Ovary (tissue), 10 donors: ENCODE measurements at places on chromosomes 12 and 14.
A peak's percentile ranks its signal among the peaks of the same experiment; 100 is the strongest.

- peak; percentile 93 for DNase-seq
These were observed at the start of gene ATN1 for GRCh38 chr12:6927379-6928021. TSS of gene ATN1 (plus strand) at chr12:6927959. CDS start at chr12:6934002, 6,043 bp downstream.

GRCh38 chr12:113845900-113846674, 120.0 kb downstream of the RBM19 start:
- DNase-seq, result no peak

DNA sequence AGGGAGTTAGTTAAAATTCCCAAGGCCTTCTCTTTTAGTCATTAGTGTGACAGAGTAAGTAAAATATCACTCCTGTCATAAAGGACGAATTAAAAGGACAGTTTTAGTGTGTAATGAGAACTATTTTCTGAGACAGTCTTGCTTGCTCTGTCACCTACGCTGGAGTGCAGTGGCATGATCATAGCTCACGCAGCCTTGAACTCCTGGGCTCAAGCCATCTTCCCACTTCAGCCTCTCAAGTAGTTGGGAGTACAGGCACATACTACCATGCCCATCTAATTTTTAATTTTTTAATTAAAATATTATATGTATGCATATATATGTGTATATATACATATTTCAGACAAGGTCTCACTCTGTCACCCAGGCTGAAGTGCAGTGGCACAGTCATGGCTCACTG, 17.2 kb downstream of the KLC1 start:
- DNase-seq, result no peak

DNA sequence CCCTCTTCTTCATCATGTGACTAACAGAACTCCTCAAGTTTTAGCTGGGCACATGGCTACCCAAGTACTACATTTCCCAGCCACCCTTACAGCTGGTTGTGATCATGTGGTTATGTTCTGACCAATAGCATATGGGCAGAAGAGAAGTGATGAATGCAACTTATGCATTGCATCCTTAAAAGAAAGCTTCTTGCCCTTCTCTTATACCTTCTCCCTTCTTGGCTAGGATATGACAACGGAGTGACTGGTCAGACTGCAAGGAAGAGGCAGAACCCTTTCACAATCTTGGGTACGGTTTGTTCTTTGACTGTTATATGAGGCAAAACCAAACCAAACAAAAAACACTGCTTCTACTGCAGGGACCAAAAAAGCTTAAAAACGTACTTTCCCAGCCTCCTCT, 66.5 kb upstream of the MAX start:
- DNase-seq, result no peak

GRCh38 chr14:79728331-79728730, 483.0 kb downstream of the DIO2 start:
- no peak for DNase-seq

DNA sequence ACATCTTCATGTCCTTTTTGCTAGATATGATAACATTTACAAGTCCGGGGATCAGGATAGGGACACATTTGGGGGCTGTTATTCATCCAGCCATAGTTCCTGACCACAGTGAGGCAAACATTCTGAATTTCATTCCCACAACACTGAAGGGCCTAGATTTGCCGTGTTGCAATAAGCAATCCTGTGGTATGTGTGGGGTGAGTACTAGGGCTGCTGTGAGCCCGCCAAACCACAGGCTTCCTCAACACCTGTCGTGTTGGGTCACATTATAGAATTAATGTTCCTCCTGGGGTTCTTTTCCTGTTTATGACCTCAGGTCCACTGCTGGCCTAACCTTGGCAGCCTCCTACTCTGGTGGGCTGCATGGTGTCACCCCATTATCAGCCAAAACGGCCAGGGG, 119.2 kb downstream of the TBC1D30 start:
- DNase-seq, result no peak

DNA sequence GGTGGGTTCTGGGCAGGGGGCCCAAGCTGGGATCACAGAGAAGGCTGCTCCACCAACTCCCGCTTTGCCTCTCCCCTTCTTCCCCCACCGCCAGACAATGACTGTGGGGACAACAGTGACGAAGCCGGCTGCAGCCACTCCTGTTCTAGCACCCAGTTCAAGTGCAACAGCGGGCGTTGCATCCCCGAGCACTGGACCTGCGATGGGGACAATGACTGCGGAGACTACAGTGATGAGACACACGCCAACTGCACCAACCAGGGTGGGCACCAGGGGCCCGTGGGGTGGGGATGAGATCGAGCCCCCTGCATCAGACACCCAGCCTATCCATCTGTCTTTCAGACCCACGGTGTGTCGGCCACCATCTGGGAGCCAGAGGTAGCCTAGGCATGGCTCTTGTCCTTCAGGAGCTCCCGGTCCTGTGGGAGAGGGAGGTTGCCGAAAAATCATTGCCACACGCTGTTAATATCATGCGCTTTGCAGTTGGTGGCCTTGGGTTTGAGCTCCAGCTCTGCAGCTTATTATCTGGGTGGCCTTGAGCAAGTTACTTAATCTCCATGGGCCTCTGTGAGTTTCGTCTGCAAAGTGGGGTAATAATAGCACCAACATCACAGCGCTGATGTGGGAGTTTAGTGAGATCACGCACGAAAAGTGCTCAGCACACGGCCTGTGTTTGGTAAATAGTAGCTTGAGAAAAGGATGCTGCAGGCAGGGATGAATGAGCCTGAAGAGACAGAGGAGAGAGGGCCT, 21.8 kb upstream of the LRP1-AS start:
- peak; percentile 39 for DNase-seq

GRCh38 chr12:6265038-6265405, 45.5 kb upstream of the PLEKHG6 start:
- DNase-seq, result no peak

DNA sequence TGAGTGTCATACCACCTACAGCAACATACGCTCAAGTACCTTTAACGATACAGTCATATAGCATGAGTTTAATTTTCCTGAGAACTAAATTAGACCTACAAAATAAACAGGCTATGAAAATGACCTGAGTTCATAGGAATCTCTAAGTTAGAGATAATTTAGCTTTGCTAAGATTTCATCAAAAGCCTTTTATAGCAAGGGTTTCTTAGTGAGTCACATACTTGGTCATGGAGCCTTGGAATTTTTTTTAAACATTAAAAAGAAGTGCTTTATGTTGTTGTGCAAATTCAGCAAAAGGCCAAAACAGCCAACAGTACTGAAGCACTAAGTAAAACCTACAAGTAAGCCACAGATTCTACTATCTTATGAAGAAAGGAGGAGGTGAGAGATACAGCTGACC, 93.6 kb upstream of the FERMT2 start:
- no peak for DNase-seq

DNA sequence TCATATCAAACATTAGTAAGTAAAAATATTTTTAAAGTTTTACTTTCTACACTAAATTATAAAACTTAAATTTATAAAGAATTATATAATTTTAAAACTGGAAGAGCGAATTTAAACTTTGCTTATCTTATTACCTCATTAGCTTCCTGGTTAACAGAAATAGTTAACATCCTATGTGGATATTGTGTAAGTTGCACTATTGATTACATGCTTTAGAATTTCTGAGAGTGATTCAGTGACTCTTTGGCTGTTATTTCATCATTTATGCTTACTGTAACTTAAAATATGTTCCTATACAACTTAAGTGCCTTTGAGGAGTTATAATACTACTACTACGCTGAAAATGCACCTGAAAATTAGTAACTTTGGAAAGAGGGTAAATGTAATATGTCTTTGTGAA, 101.4 kb downstream of the FOXA1 start:
- DNase-seq, result no peak

DNA sequence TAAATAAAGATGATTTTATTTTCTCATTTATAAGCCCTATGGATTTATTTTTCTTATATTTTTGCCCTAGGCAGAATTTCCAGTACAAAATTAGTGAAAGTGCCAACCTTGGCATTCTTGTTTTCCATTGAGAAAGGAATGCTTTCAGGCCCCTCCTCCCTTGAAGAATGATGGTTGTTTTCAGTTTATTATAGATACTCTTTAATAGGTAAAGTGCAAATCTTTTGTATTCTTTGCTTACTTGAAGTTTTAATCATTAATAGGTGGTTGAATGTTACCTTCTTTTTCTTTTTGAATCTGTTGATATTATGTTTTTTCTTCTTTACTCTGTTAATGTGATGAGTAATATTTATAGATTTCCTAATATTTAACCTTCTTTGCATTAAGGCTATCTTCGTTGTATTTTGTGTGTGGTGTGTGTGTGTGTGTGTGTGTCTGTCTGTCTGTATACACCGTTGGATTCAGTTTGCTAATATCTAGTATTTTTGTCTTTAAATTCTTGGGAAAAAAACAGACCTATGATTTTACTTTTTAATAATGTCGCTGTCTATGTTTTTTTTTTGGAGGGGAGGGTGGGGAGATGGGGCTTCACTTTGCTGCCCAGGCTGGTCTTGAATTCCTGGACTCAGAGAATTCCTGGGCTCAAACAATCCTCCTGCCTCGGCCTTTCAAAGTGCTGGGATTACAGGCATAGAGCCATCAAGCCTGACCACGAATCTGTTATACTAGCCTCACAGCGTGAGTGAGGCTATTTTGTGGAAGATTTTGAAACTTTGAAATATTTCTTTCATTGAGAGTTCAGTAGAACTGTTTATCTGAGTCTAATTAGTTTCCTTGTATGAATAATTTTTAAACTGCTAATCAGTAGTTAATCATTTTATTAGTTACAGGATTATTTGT, 13.5 kb downstream of the SRGAP1 start:
- DNase-seq, result no peak

DNA sequence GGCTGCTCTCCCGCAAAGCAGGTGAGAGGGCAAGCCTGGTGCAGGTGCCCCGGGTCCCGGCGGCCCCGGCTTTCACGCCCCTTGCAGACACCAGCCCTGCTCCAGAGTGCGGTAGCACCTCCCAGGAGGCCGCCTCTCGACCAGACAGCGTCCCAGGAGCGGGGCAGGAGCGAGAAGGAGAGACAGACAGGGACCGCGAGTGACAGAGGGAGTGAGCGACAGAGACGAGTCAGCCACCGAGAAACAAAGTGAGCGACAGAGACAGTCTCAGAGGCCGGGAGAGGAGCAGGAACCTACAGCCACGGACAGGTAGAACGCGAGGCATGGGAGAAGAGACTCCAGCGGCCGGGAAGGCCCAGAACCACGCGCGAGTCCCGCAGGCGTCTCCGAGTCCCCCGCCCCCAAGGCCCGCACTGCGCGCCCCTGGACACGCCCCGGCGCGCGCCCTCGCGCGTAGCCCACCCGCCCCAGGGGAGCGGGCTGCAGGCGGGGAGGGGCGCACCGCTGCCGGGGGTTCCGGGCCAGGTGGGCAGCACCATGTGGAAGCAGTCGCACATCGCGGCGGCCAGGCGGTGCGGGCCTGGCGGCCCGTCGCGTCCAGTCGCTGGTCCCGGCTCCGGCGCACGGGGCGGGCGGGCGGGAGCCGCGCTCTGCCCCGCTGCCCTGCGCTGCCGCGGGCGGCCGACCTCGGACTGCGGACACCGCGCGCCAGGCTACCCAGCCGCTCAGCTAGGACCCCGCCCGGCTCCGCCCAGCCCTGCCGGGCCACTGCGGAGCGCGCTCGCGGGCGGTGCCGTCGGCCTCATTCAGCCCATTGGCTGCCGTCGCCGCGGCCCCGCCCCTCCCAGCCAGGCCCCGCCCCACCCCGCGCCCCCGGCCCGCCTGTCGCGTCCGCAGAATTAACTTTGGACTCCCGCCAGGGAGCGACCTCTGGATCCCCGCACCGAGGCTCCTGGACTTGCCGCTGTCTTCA, at the start of gene AHNAK2:
Gene AHNAK2 (minus strand): TSS at position 694 of the 973 bp plus-strand sequence. CDS start 137 bp downstream, at position 557.
- DNase-seq, result no peak

GRCh38 chr12:131434208-131435125, 276.4 kb upstream of the SFSWAP start:
- DNase-seq, result no peak

DNA sequence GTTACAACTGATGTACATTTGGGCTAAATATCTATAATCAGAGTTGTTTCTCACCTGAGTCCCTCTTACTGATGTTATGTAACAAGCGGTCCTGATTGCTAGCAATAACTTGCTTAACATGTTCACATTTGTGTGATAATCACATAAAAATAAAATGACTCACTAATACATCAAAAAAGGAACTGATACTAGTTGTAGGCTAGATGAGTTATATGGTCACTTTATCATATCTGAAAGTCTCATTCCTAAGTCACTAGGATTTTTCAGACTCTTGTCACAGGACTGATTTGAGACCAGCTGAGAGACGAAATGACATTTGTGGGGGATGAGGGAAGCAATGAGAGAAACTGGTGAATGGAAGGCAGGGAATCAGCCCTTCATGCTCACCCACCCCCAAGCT, 34.3 kb downstream of the NKX2-1 start:
- no peak for DNase-seq

DNA sequence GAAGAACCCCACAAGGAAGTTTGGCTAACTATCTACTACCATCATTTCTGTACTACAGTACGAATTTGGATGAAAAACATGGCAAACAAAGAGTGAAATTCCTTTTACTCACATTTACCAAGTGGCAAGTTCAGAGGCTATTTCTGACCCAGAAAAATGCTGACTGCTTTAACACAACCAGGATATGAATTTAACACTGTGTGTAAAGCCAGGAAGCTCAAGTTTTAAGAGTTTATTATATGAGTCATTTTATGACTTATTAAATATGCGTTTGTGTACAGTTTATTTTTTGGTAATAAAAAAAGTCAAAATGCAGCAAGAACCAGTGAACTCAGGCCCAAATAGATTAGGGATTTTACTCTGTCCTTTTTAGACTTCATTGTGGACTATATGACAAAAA, 58.4 kb upstream of the STAC3 start:
- no peak for DNase-seq

DNA sequence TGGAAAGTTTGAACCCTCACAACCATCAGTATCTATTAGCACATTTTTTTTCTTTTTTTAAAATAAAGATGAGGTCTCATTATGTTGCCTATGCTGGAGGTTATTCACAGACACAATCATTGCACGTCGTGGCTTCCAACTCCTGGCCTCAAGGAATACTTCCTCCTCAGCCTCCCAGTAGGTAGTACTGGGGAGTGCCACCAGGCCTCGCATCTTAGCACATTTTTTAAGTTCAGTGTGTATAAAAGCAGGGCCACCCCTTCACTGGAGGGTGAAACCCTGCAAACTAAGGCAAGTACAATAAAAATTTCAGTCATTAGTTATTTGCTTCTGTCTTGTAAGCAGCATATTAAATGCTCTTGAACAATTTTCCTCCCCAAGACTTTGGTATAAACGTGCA, 114.2 kb upstream of the SINHCAF start:
- no peak for DNase-seq

DNA sequence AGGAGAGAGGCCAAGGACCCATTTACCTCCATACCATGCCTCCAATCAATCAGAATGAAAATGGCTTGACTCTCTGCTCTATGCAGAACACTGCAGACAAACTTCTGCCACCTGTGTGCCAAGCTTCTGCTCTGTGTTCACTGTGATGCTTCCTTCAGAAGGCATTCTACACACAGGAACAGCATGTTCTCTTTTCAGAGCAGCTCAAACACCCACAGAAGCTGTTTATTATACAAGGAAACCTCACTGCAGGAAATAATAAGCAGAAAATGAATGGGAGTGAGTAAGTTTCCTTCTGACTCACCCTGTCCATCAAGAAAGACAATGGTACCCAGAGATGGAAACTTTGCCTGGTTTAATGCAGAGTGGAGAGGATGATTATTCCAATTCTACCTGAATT, 2.4 kb upstream of the ESR2 start:
- no peak for DNase-seq
